ENCODE measurements at places on chromosomes 2 and 18.

- no peak for DNase-seq
These were observed 98.8 kb downstream of the CTAGE1 start for GRCh38 chr18:22318745-22319407.

GRCh38 chr18:77635451-77635850, 385.8 kb downstream of the GALR1 start:
- DNase-seq, result no peak

DNA sequence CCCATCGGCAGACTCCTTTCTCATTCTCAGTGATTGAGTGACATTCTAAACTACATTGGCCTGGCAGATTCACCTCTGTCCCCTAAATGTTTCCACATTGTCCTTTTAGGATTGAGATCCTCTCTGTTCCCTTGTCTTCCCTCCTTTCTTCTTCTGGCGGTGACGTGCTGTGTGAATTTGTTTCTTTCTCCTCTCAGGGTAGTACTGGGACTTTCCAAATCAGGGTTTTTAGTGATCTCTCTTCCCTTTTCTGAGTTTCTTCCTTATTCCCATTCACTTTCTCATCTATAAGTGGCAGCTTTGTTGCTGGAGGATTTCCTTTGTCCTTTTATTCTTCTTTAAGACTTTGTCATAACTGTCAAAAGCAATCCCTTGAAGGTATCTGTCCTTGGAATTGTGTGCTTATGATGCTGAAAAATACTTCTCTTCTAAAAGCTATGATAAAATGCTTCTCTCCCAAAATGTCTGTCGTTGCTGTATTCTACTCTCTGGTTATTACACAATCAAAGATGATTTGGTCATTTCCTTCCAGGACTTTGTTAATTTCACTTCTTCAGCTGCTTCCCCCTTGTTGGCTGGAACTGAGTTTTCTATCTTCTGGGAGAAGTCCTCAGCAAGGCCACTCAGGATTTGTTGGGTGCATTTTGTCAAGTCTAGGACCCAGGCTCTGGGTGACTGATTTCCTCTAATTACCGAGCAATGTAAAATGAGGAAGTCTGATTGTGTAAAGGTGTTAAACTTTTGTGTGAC, 4.9 kb upstream of the IL1B start:
- no peak for DNase-seq

DNA sequence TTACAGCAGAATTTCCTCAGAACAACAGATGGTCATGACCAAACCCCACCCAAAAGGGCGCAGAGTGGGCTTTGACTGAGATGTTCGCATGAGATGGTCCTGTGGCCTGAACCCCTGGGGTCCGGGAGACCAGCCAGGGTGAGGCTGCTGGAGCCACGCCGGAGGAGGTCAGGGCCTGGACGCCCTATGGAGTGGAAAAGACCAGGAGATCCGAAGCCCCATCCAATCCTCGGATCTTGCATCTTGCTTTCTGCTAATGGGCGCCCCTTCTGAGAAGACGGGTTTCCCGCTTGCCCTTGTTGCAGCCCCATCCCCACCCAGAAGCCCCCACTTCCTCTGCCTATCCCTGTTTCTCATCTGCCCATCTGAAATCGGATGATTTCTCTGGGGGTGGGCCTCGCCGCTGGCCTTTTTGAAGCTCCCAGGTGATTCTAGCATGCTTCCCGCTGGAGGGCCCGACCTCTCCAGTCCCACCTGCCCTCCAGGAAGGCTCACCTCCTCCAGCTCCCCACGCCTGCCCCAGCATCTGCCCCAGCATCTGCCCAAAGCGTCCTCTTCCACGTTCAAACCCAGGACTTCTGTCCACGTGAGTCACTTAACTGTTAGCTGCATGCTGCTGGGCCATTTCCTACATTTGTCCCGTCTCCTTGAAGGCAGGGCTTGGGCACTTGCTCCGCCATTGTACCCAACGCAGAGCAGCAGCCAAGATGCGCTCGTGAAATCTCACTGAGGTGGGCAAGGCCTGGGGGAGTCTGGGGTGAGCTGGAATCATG, 4.3 kb upstream of the CNDP1 start:
- no peak for DNase-seq

GRCh38 chr2:71045151-71045550, 23.3 kb upstream of the NAGK start:
- no peak for DNase-seq

GRCh38 chr2:240200230-240201051, 60.0 kb upstream of the OTOS start:
- DNase-seq, result no peak

GRCh38 chr18:10928772-10929373, 220.5 kb downstream of the PIEZO2 start:
- DNase-seq, result no peak

DNA sequence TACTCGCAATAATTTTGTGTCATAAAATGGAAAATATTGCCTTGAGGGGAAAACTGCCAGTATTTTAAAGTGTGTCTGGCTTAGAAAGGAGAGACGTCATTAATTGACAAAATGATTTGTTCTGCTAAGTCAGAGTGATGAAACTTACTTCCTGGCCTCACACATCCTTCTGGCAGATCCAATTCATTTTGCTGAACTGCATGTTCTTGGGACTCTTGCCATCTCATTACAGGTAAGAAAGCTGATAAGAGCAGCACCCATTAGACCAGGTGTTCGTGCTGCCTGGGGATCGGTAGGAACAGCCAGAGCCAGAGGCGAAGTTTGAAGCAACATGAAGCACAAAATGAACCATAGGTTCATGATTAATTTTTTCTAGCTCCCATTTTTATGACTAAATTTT, 38.0 kb downstream of the KCNE4 start:
- DNase-seq, result no peak

GRCh38 chr2:20578266-20578894, 72.5 kb downstream of the HS1BP3 start:
- DNase-seq, result no peak

GRCh38 chr18:5909125-5909524, 13.8 kb upstream of the TMEM200C start:
- DNase-seq, result no peak

GRCh38 chr18:79402977-79403722, 7.4 kb downstream of the NFATC1 start:
- no peak for DNase-seq

DNA sequence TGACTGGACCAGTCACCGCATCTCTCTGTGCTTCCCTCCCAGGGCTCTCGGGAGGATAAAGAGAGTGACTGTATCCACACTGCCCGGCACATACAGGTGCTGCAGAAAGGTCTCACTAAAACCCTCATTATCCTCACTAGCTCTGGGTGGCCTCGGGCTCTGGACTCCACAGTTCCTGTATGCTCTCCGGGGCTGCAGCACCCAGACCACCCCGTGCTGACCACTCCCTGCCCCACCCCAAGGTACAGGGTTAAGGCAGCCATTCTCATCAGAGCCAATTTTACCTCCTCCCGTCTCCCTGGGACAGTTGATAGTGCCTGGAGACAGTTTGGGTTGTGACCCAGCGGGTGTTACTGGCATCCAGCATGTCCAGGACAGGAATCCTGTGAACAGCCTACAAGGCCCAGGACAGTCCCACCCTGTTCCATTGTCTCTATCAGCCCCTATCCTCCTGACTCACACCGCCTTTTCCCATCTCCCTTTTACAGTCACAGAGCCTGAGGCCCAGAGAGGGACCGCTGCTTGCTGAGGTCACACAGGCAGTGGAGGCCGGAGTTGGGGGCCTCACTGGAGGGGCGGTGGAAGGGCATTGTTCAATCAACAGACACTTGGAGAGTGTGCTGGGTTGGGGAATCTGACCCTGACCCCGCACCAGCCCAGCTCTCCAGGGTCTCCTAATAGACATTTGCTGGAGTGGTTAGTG, 1.7 kb downstream of the ZAP70 start:
- DNase-seq, result no peak

- DNase-seq, result no peak
These were observed 144.5 kb downstream of the HDAC4 start for GRCh38 chr2:239256350-239256743.

DNA sequence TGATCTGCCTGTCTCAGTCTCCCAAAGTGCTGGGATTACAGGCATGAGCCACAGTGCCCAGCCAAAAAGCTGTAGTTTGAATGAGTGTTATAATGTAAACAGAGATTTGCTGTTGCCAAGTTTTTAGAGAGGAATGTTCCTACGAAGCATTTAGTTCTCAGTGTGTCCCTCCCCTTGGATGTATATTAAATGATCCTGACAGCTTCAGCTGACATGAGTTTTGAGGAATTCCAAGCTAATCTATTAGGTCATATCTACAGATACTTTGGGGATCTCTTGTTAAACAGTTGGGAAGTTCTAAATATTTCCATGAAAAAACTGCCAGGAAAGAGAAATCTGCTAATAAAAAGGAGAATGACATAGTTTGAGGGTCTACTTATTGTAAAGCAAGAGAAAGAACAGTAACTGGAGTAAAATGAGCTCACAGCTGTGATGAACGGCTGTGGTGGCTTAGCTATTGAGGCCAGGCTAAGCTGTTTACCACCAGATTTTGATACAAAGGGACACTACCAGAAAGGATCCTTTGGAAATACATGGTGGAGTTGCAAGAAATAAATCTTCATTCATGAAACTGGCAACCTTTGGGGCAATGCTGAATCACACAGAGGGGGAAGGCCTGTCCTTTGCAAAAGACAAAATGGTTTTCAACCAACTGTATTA, 2.6 kb upstream of the STON1 start:
- DNase-seq, result no peak

DNA sequence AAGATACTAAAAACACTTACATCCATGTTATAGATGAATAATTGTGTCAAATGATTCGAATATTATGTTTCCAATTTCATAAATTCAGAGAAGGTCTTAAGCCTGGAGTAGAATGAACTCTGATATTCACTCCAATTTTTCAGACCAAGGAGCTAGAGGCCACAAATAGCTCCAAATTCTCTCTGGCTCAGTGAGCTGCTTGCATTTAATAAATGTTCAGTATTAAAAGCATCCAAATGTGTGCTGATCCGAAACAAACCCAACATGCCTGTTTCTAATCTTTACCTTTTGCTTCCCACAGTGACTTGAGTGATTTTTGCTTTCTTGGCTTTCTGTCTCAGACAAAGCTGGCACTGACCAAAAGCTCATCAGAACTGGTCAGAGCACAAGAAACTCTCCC, 291.4 kb downstream of the CCDC85A start:
- no peak for DNase-seq

GRCh38 chr2:104430852-104431251, 423.1 kb upstream of the POU3F3 start:
- DNase-seq, result no peak

- no peak for DNase-seq
These were observed 665.8 kb upstream of the ID2 start for GRCh38 chr2:8015848-8016600.

GRCh38 chr2:208179028-208179609, 10.7 kb downstream of the C2orf80 start:
- DNase-seq, result no peak

DNA sequence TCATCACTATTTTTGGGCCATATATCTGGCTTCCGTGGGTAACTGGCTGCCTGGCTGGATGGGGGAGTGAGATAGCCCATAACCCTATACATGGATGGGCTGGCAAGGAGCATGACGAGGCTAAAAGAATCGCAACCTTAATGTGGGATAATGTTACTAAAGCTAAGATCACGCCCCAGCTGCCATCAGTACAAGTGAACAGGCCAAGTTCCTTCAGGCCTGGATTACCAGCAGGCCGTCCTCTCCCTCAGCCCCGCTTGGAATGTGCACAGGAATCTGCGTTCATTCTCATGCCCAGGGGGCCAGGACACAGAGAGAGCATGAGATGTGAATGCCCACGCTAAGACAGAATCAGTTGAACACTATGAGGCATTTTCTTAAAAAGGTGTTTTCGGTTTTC, 34.7 kb downstream of the RMC1 start:
- DNase-seq, result no peak

GRCh38 chr18:69261406-69261805, 139.3 kb upstream of the DOK6 start:
- DNase-seq, result no peak

DNA sequence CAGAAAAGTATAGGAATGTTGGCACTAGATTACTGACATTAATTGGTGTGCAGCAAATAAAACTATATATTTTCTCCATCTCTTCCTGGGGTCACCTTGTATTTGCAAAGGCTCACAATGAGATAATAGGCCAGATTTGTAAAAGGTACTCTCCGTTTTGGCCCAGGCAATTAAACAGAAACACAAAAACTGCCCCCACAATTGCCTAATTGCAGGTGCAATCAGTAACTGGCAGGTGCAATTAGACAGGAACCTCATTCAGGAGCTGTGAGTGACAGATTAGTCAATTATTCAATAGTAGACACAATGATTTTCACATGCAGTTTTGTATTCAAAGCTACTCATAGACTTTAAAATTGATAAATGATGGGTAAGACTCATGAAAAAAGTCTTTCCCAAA, 451.4 kb upstream of the ID2 start:
- DNase-seq, result no peak

GRCh38 chr2:159140070-159140769, 146.3 kb downstream of the WDSUB1 start:
- no peak for DNase-seq

GRCh38 chr2:44459739-44460138, 98.0 kb downstream of the CAMKMT start:
- no peak for DNase-seq

DNA sequence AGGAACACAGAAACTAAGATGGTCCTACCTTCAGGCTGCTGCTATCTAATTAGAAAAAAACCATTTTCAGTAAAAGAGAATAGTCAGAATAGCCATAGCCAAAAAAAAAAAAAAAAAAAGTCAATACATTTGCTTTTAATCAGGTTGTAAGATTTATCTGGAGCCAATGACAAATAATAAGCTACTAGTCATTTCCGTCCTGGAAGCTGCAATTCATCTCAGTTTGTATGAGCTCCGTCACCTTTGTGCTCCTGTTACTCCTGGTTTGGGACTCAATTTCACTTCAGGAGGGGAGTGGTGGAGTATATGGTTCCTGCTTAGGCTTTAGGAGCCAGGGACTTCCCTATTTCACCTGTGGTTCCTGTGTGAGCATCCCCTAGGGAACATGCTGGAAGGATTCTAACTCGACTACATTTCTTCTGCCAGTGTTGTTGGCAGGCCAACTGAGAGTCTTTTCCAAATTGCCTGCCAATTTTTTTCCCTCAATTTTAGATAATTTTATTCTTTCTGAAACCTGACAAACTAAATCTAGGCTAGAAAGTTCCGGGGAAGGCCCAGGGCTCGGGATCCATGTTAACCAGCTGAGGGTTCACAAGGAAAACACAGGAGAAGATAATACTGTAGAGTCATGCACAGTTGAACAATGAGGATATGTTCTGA, 481.8 kb downstream of the DLGAP1 start:
- no peak for DNase-seq

GRCh38 chr2:145655165-145655765, 1135.3 kb upstream of the ZEB2 start:
- DNase-seq, result no peak

DNA sequence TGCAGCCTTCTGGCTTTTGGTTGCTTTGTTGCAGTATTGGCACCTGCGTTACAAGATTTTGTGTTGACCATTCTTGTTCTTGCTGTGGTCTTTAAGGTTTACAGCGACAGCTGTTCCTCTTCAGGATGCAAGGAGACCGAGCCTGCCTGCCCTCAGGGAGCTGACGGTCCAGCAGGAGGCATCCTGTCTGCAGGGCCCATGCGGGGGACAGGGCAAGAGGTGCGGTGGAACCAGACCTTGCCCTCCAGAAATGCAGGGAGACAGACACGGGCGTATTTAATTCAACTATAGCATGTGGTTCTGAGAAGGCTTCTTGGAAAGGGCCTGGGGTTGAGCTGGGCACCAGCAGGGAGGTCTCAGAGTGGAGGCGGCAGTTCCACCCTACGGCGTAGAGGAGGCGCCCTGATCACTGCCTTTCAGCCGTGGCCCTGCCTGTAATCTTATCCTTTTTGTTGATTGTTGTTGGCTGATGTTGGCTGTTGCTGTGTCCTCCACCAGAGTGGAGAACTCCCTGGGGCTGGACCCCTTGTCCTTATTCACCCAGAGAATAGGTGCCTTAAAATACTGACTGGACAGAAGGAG, 71.7 kb downstream of the HPCAL1 start:
- DNase-seq, result no peak
